AG04450 (cell line): ENCODE measurements at places on chromosomes 2 and 18.

DNA sequence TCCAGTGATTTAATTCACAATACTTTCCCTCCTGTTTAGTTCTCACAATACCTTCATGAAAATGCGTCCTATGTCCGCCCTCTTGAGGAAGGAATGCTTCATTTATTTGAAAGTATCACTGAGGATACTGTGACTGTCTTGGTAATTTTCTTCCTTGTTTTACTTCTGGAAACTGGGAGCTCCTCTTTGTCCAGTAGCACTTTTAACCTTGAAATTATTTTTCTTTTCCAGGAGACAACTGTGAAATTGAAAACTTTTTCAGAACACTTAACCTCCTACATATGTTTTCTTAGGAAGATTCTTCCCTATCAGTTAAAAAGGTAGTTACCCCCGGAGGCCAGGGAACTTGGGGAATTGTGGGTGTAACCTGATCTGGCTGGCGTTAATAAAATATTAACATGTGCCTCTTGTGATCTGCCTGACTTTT is 58.9 kb upstream of the STON1 start:
- DNase-seq = no peak

DNA sequence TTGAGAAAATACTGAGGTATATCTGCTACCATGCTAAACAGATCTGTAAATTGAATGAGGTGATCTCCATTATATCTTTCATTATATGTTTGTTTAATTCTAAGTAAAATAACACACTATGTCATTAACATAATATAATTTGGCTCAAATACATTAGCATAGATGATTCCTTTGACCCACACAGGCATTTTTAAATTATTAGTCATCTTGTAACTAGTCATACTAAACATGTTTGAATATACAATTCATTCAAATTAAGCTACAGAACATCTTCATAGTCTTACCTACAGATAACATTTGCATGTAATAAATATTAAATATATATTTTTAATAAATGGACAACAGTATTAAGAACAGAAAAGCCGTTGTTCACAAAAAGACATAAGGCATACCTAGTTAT is 52.7 kb upstream of the KYNU start:
- no peak for DNase-seq

- no peak for DNase-seq
Observed at GRCh38 chr2:128420776-128421175, 102.1 kb upstream of the HS6ST1 start.

DNA sequence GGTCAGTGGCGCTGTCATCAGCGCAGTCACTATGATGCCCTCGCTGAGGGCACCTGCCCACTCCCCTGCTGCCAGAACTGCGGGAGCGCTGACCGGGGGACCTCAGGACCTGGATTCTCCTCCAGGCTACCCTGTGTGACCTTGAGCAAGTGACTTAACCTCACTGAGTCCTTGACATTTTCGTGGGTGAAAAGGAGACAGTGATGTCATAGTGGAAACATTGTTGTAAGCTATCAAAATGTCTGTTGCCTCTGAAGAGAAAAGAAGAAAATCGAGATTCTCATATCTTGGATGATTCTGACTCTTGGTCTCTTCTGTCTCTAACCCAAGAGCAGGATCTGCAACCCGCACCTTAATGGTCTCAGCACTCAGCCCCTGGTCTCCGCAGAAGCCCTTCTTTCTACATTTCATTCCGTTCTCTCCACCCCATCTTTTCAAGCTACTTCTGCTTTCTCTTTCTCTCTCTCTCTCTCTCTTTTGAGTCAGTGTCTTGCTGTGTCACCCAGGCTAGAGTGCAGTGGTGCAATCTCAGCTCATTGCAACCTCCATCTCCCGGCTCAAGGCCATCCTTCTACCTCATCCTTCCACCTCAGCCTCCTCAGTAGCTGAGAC is 978 bp upstream of the TUBA4A start:
- DNase-seq = no peak

GRCh38 chr2:70959271-70959761 is 19.1 kb upstream of the ANKRD53 start:
- DNase-seq = no peak

GRCh38 chr2:144404586-144405314 is 115.2 kb downstream of the ZEB2 start:
- DNase-seq = no peak

- DNase-seq = no peak
Observed at GRCh38 chr2:42840760-42841159, 48.4 kb upstream of the HAAO start.

GRCh38 chr2:128413718-128414341 is 95.2 kb upstream of the HS6ST1 start:
- DNase-seq = no peak

- DNase-seq = no peak
Observed at GRCh38 chr18:45316127-45316526, 299.1 kb upstream of the SLC14A2 start.

DNA sequence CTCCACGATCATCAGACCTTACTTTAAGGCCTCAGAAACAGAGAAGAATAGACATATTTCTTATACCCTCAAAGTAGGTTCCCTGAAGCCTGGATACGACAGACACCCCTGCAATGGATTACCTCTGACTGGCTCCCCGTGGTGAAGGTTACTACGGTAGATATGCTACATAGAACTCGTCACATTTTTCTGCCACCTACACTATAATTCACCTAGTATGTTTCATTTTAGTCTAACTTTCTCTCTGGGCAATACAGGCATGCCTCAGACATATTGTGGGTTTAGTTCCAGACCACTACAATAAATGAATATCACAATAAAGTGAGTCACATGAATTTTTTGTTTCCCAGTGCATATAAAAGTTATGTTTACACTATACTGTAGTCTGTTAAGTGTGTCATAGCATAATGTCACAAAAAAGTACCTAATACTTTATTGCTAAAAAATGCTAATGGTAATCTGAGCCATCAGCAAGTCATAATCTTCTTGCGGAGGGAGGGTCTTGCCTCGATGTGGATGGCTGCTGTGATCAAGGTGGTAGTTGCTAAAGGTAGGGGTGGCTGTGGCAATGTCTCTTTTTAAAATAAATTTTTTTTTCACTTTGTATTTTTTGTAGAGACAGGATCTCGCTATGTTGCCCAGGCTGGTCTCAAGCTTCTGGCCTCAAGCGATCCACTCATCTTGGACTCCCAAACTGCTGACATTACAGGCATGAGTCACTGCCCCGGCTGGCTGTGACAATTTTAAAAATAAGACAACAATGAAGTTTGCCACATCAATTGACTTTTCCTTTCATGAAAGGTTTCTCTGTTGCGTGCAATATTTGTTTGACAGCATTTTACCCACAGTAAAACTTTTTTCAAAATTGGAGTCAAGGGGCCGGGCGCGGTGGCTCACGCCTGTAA is 64.6 kb downstream of the TGIF1 start:
- no peak for DNase-seq

- no peak for DNase-seq
Observed at GRCh38 chr18:42517896-42518295, 562.9 kb downstream of the PIK3C3 start.
